SJSA1 (cell line): ENCODE measurements at places on chromosomes 12 and 14. TPM values are rescaled to one million over a fixed set of nuclear protein-coding genes. Genes with fewer than 3 reads are reported as not detected.

The ZCCHC8 gene
- total RNA-seq: 15.2 and 22.3 TPM in 2 replicates

The REP15 gene
- 0.94 and 1.1 TPM in 2 replicates for total RNA-seq

The DEPDC4 gene
- 1.9 and 2.5 TPM in 2 replicates for total RNA-seq

The MYL2 gene
- total RNA-seq: not detected in 2 replicates

The MYO1H gene
- total RNA-seq: not detected in 2 replicates

The FOXA1 gene
- 0.87 TPM in 1 of 2 replicates, not detected in the other for total RNA-seq

The IL26 gene
- total RNA-seq: not detected in 2 replicates

The GPR137C gene
- total RNA-seq: 2.8 and 4.1 TPM in 2 replicates

The IGFBP6 gene
- 58.0 and 64.5 TPM in 2 replicates for total RNA-seq

The LRTM2 gene
- total RNA-seq: not detected in 2 replicates

The GCH1 gene
- total RNA-seq: 1.8 and 2.3 TPM in 2 replicates

The TAS2R31 gene
- total RNA-seq: 1.5 TPM in 1 of 2 replicates, not detected in the other

The SYCP3 gene
- total RNA-seq: not detected in 2 replicates

The GPR84 gene
- not detected in 2 replicates for total RNA-seq

The CDH24 gene
- 4.8 and 9.1 TPM in 2 replicates for total RNA-seq

The CALM1 gene
- total RNA-seq: 392 and 466 TPM in 2 replicates

The OTUB2 gene
- total RNA-seq: 0.81 and 1.3 TPM in 2 replicates

The RASSF8 gene
- total RNA-seq: 43.5 and 65.0 TPM in 2 replicates

The LRRC10 gene
- total RNA-seq: not detected in 2 replicates

The MEG3 gene
- 37.3 and 39.1 TPM in 2 replicates for total RNA-seq

The BATF gene
- not detected in 2 replicates for total RNA-seq

The CIDEB gene
- total RNA-seq: not detected in 2 replicates

The TSPAN8 gene
- not detected in 2 replicates for total RNA-seq

The CPNE6 gene
- not detected in 2 replicates for total RNA-seq

The ITPK1 gene
- total RNA-seq: 56.2 and 57.5 TPM in 2 replicates
